ENCODE measurements at places on chromosomes 11 and 22.

GRCh38 chr22:26884921-26885320 is 227.5 kb downstream of the MIAT start:
- DNase-seq = no peak

DNA sequence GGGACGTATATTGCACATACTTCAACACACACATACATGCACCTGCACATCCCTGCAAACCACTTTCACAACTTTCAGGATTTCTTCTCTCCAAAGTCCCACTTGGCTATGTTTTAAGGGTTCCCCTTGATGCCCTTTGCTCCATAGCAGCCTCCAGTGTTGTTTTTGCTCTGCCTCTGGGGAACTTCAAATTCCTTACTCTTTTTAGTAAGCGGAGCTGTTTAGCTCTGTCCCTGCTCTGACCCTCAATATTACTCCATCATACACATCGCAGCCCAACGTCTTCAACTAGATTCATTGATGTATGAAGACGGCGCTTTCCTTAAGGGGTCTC is 18.3 kb downstream of the PRR5L start:
- no peak for DNase-seq

GRCh38 chr11:120499088-120499487 is 12.5 kb upstream of the GRIK4 start:
- DNase-seq = no peak

DNA sequence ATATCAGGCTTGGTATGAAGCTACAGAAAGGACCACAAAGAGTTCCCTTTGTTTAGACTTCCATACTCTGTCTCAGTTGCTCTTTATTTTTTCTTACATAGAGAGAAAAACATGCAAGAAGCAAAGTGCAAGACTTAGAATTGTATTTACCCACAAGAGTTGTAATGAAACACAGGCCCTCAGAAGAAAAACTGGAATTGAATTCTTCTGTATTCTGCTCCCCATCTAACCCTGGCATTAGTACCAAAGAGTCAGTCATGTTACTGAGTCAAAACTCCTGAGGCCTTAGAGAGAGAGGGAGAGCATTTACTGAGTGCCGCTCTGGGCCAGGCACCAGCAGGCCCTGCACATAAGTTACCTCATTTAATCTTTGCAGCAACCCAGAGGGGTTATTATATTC is 43.9 kb upstream of the DLAT start:
- DNase-seq = no peak

- DNase-seq = peak; percentile 40
Observed at GRCh38 chr22:21972293-21972779, 10.3 kb downstream of the TOP3B start.

DNA sequence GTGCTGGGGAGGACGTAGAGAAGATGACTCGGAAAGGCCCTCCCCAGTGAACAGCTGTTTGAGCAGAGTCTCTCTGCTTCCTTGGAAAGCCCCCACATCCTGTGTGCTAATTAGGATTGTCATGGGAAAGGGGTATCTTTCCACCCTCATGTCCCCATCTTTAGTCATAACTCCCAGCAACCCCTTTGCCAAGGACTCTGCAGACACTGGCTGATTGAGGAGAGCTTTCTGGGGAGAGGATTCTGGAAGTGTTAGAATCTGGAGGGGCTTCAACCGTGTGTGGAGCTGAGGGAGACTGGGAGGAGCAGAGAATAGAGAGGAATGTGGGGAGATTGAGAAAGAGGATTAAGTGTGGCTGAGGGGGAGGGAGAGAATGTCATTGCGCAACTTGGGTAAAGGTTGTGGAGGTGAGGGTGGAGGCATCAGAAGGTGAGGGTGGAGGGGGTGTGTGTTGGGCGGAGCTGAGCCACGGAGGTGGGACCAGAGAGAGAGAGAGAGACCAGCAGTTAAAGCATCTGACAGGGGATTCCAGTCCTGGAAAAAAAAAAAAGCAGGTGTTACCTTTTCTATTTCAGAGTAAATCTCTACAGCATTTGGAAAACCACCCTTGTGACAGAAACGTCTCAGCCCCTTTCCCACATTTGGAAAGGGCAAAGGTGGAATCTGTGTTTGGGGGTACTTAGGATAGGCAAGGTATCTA is 2.2 kb downstream of the DTX4 start:
- no peak for DNase-seq

- DNase-seq = no peak
Observed at GRCh38 chr11:15104166-15104565, 10.6 kb upstream of the INSC start.

DNA sequence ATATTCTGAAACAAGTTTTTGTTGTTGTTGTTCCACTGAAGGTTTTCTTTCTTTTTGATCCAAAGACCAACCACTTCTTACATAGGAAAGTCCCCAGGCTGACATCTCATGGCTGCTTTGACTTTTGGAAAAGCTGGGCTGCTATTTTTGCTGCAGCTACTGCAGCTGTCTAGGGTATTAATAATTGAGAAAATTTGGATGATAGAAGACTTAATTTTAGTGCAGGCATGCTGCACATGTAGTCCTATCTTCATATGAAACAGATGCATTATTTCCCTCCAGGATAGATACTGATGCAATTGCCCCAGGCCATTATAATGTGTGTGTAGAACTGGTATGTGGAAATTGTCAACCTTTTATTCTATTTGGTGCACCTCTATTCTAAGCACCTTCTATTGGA is 131.4 kb downstream of the NAV2 start:
- DNase-seq = no peak

DNA sequence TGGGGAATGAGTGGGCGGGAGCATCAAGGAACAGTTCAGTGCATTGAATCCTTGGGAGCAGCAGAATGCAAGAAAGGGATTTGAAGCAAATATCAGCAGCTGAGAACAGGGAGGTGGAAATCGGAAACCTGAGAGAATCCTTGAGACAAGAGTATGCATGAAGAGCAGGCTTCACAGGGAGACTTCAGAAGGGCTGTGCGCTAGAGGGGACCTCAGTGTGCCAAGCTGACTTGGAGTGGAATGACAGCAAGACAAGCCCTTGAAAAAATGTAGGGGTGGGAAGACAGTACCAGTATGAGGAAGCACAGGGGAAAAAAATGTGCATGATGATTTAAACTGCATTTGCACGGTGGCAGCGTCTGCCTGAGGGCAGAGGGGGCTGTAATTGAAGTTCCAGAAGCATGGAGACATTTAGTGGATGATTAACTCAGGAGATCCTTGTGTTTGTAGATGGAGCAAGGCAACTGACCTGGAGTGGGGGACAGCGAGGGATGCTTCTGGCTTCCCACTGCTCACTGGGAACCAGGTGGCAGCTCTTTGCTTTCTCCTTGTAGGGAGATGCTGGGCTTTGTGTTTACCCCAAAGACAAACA is 204.9 kb upstream of the PLET1 start:
- no peak for DNase-seq

DNA sequence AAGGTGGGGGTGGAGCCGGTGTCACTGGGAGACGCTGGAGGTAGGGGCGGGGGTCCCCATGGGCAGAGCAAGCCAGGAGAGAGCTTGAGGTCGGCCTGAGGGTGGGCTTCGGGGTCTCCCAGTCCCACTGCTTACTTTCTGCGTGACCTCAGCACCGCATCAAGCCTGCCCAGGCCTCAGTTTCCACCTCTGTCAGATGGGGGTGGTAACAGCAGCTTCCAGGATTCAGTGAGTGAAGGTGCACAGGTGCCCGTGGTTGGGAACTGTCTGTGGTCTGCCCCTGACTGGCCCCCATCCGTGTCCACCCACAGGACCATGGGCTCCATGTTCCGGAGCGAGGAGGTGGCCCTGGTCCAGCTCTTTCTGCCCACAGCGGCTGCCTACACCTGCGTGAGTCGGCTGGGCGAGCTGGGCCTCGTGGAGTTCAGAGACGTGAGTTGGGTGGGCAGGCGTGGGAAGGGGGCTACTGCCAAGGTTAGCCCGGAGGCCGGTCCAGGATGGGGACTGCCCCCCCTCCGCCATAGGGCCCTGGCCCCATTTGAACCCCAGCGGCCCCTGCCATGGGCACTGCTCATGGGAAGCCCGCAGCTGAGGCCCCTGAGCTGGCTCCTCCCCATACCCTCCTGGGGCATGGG is 2.2 kb downstream of the TCIRG1 start:
- no peak for DNase-seq

DNA sequence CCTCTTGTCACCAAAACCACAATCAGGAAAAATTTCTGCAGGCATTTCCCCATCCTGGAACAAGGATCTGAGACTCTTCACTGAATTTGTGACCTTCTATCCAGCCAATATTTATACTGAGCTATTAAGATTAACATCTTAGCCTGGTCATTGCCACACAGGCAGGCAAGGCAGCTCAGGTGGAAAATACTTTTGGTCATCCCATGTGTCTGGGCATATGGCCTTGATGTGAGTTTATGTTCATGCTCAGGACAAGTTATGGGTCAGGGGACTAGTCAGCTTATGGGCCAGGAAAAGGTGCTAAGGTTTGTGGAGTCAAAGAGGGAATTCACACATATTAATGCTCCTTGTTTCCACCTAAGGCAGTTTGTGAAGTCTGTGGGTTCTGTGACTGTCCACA is 124.3 kb upstream of the TOP3B start:
- DNase-seq = no peak

GRCh38 chr11:118635642-118636041 is 28.2 kb downstream of the PHLDB1 start:
- DNase-seq = no peak

- no peak for DNase-seq
Observed at GRCh38 chr22:42872821-42873220, 15.7 kb upstream of the ARFGAP3 start.
